GM03348 (cell line): ENCODE measurements at places on chromosomes 12 and 14.
A peak's percentile ranks its signal among the peaks of the same experiment; 100 is the strongest.

DNA sequence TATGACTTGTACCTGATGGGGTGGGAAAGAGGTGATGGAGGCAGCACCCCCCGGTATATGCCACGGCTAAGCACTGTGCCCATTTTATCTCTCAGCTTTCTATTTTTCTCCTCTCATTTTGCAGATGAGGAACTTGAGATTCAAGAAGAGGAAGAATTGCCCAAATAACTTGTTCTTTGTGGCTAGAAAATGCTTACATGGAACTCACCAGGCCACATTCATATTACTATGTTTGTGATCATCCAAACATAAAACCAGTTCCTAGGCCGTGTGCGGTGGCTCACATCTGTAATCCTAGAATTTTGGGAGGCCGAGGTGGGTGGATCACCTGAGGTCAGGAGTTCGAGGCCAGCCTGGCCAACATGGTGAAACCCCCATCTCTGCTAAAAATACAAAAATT lies 14.5 kb upstream of the PSMD9 start:
- no peak for DNase-seq

DNA sequence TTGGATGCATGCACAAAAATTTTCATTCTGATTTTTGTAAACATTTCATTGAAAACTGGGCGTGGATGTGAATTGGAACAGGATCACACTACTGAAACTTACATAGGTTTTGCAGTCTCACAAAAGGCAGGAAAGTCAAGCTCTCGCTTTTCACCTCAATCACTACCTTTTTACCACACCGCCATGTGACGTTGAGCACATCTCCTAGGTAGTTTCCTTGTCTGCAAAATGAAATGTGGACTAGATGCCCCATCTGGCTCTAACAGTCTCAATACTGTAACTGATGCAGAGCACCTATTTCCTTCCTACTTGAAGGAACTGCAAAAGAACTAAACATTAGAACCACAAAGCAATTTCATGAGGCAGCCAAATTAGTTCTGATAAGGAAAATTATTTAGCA lies 4.4 kb upstream of the YY1 start:
- DNase-seq: no peak

DNA sequence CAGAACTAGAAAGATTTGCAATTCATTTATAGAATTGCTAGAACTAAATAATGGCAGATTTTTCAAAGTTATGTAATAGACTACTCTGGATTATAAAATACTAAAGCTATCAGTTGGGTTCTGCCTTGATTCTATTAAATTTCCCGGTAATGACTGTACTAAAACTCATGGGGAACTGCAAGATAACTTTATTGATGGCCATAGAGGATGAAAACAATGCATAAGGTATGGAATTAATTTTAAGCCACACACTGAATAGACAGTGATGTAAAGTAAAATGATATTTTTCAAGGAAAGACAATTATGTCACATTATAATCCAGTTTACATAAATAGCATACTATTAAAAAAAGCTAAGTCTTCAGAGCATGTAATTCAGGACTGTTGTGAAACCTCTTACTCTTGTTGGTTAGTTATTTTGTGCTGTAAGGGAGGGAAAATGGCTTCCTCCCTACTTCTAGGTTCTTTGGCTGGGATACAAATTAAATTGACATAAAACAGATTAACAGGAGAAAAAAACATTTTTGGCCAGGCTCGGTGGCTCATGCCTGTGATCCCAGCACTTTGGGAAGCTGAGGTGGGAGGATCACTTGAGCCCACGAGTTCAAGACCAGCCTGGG lies 134.4 kb upstream of the AMIGO2 start:
- no peak for DNase-seq

- DNase-seq: no peak
These were observed 1304.7 kb upstream of the FLRT2 start for GRCh38 chr14:84225268-84225667.

DNA sequence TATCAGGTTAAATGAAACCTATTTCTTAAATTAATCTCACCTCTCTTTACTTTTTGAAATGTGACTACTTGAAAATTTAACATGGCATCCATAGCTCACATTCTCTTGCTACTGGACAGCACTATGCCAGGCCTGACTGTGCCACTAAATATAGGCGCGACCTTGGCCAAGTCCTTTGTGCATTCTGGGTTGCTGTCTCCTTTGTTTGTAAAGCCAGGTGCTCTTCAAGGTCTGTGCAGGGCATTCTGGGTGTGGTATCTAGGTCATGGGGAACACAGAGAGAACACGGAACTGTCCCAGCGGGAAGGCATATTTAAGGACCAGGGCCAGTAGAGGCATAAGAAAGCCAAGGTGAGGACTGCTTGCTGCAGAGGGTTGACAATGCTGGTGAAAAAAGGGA lies 121.2 kb downstream of the ZNF664 start:
- no peak for DNase-seq

DNA sequence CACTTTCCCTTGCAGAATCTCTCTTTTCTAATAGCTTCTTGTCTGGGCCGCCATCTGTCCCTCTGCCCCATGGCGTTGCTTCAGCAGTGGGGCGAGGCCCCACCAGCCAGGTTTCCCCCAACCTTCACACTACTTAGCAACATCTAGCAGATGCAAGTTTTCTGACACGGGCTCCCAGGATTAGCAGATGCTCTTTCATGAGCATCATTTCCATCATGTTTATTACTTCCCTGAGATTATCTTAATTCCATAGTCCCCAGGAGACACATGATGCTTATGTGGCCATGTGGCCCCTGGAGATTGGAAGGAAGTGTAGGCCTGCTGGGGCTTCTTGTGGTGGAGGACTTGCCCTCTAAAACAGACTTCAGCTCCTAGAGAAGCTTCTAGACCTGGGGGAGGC lies 102.0 kb upstream of the MYL2 start:
- no peak for DNase-seq

DNA sequence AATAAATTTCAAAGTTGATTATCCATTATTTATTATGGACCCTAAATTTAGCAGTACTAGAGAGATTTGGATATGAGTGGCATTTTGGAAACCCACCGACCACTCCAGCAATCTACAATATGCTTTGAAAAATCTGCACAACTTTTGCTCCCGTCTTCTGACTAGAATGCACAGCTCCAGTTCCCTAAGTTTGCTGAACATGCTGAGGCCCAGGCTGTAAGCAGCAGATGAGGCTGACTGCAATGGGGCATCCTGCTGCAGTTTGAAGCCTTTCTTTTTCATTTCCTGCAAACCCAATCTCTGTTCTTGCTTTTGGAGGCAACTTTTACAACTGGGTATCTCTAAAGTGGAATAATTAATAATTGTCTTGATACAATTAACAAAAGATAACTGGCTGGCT lies 405.8 kb downstream of the ATP23 start:
- DNase-seq: no peak

- DNase-seq: no peak
These were observed 25.4 kb upstream of the ALG10B start for GRCh38 chr12:38291160-38291559.

DNA sequence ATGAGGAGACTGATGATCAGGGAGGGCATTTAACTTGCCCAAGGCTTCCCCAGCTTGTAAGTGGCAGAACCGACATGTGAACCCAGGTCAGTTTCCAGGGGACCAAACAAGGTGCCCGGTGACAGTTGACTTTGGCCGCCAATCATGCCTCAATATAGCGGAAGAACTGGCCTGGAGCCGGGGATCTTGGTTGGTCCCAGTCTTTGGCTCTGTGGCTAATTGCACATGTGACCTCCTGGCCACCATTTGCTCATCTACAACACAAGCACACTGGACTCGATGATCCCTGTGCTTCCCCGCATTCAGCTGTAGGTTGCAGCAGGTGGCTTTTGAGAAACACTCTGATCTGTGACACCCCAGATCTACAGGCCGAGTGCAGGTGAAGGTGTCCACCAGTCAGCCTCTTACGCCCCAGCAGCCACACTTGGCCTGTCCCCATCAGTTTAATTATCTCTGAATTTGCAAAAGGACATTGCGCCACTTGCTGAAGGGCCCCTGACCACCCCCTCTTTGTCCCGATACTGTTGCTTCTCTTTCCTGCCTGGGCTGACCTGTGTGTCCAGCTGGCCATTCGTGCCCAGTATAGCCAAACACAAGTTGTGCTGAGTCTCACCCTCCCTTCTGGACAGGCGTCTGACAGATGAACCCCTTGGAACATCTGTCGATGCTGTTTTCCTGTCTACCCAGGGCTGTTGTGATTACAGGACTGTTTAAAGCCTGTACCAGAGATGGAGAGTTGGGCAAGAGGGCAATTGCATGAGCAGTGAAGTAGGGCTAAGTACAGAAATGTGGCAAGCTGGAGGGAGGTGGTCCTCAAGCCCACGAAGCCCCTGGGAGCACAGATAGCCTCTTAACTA lies 14.1 kb downstream of the ACACB start:
- no peak for DNase-seq

- DNase-seq: peak; percentile 37
These were observed 1.2 kb downstream of the GSC start for GRCh38 chr14:94768521-94769390.

DNA sequence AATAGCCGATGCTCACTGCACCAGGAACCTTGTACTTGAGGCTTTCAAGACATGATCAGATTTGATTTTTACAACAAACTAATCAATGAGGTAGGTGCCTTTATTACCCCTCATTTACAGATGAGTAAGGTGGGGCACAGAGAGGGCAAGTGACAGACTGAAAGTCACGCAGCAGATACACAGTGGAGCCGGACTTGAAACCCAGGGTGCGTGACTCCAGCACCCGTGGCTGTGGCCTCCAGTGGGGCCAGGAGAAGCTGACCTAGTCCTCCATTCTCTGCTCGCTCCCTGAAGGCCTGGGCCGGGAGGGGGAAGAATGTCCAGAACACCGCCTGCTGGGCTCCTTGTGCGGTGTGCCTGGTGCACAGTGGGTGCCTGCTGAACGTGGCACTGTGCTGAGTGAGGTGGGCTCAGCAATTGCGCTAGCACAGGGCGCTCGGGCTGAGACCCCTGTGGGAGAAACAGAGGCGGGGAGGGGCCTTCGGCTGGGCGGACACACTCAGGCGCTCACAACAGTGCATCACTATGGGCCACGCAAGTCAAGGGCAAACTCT lies 125.2 kb downstream of the CALM1 start:
- no peak for DNase-seq

GRCh38 chr12:118035190-118036041 lies 18.9 kb downstream of the RFC5 start:
- peak; percentile 27 for DNase-seq

GRCh38 chr12:6604259-6605029 lies 2.7 kb downstream of the CHD4 start:
- peak; percentile 39 for DNase-seq

DNA sequence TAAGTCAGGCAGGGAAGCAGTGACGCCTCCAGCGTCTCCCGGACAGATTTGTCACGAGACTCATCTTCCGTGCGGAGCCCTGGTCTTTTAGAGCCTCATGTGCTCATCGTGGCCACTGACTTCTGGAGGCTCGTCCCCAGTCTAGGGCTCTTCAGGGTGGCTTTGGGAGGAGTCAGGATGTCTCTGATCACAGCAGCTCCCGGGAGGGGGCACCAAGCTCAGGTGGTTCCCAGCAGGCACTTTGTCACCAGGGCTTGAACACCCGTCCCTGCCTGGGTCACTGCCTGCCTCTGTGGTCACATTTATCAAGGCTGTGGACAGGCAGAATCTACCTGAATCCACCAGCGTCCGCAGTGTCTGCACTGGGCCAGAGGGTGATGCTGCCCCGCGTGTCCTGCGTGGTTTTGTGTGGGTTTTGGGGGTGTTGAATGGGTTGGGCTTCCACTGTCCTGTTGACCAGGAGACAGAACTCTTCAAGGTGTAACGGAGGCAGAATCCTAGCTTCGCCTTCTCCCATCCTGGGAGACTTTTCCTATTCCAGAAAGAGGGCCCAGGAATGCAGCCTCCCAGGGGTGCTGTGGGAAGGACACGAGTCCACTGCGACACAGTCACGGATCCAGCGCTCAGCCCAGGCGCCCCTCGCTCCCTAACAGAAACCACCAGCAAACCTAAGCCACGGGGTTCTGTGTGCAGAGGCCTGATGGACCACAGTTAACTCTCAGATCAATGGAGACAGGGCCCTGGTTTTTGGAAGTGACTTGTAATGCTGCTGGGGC lies 132.3 kb downstream of the ADGRD1 start:
- DNase-seq: no peak

GRCh38 chr14:91173904-91174303 lies 60.0 kb downstream of the DGLUCY start:
- DNase-seq: no peak

- DNase-seq: no peak
These were observed 5.7 kb upstream of the FAIM2 start for GRCh38 chr12:49909356-49909755.

- DNase-seq: no peak
These were observed 15.4 kb upstream of the SCAF11 start for GRCh38 chr12:46005823-46006222.
